Right kidney (tissue), 9 donors: ENCODE measurements at places on chromosomes 1 and 21.

DNA sequence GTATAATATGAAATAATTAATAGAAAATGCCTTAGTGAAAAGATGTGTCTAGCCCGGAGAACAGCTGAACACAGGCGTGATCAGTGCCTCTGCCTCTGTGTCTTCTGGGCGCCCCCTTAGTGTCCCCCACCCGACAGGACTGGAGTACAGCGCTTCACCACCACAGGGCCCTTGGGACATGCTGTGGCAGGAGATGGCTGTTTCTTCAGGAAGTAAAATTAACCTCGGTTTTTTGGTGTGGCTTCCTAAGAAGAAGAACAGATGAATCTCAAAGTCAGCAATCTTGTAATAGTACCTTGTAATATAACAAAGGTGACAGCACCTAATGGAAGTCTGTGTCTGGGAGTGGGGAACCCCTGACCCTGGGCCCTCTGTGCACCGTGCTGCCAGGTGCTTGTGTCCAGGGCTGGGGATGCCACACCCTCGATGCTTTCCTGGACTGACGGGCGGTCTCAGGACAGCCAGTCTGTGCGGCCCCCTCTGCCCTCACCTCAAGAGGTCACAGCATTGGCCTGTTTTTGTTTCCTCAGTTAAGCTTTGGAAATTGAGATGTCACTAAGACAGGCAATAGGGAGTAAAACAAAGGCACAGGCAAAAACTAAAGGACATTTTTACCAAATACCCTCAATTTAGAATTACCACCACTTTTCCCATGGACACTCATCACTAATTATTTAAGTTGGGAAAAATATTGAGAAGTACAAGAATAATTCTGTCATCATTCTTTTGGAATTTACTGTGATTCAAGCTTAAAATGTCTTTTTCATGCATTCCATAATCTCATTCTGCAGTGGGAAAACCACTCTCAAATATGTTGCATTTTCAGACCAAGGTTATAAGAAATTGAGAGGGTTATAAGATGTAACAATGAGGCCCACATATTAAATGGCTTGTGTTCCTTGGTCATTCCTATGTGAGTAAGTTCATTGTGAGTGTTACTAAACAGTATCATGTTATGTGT lies 79.3 kb downstream of the ADARB1 start:
- no peak for DNase-seq

DNA sequence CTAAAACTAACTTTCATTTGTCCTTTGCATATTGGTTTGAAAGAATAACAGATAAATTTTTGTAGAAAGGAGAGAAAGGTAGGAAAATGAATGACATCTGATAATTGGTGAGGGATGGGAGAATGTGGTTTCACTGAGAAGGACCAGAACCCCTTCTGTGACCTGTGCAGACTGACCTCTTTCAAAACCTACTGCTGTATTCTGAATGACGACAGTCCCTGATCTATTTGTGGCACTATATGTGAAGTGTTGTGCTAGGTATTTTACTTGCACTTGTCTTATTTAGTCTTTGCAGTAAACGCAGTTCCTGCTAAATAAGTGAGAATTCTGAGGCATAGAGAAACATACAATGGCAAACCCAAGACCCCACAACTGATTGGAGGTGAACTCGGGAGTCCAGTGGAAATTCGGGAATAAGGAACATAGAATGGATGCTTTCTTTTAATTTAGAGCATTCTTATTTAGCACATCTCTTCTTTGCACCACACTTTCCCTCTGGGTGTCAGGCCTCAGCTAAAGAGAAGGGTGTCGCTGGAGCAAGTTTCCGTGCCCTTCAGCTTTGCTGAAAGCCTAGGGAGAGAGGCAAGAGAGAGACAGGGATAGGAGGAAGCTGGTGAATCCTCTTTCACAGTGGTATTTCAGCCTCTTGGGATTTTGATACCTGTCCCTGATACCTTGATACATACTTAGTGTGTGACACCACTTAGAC lies 230.2 kb downstream of the PAPPA2 start:
- no peak for DNase-seq

DNA sequence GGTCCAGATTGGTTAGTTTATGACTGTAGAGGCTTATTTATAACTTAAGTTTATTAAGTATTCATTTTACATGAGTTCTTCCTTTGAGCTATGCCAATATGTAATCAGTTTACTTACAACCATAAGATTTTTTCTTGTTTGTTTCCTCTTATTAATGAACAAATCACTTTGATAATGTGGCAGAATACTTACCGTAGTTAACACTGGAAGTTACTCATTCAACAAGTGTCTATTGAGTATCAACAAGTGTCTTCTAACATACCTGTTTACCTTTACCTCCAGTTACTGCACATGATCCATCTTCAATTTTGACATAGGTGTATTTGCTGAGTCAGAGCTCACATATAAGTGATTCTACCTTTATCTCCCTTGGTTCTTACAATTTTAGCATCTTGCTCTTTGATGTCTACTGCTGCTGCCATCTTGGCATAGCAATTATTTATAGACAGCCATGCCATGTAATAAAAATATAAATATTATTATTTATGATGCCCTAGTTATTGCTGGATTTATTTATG lies 205.7 kb downstream of the NCAM2 start:
- no peak for DNase-seq

DNA sequence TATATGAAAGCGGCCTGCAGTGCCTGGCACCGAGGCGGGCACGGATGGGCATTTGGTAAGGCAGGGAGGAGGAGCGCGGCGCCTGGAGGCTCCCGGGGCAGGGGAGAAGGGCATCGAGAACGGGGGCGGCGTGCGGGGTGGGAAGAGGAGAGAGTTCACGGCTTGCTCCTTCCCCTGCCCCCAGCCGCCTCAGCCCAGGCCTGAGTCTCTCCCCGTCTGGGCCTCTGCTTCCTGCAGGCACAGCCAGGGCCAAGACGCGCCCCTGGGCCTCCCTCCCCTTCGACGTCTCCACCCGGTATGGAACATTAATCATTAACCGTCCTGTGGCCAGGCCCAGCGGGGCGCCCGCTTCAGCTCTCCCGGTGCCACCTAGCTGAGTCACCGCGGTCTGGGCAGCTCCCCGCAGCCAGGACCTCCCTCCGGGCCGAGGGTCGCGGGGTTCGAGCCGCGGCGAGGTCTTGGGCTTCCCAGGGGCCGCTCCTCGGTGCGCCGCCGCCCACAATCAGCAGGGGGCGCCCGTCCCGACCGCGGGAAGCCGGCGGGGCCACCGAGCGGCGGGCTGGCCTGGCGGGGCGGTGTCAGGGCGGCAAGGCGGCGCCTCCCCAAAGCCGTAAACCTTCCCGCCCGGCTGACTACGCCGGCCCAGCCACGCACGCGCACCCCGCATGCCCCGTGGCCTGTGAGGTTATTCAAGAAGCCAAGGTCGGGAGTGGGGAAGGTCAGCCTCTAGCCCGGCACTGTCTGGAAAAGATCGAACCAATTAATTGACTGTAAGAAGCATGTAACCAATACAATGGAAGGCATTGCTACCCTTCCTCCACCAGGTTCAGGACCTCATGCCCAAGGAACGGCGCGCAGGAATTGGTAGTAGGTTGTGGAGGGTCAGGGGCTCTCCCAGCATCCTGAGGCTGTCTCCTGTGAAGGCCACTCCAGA lies 23.4 kb upstream of the RD3 start:
- DNase-seq, result peak; percentile 90

DNA sequence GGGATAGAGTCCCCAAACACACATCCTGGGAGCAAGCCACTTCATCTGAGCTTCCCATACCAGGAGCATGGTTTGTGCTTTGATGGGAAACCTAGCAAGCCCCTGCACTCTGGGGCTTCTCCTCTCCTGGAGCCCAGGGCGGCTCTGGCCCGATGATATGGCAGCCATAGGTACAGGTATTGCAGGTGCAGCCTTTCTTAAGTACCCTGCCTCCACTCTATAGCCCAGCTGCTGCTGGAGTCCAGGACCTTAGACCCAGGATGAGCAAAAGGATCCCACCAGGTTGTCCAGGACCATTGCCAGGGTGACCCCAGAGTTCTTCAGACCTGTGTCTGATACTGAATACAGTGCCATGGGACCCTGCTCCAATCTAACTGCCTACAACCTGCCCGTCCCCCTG lies 4.2 kb downstream of the C1orf226 start:
- DNase-seq, result no peak

GRCh38 chr1:29853716-29854330 lies 617.5 kb downstream of the PTPRU start:
- no peak for DNase-seq

GRCh38 chr1:220347654-220348175 lies 75.5 kb upstream of the RAB3GAP2 start:
- DNase-seq, result no peak

DNA sequence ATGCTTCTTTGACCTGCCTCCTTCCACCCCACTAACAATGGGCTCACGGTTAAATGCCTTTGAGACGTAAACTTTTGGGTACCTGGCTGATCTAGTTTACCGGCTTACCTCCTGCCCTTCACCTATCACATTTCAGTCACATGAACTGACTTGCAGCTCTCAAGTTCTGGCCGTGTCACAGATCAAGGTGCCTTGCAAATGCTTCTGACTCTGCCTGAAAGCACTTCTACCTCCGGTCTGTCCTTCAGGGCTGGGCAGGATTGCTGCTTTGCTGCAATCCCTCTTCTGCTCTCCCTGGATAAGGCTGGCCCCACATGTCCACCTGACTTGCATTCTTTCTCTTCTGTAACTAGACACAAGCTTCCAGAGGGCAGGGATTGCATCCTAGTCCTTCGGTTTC lies 69.0 kb downstream of the GRIK1 start:
- no peak for DNase-seq

- DNase-seq, result no peak
Observed at GRCh38 chr1:54678776-54679643, 36.7 kb upstream of the TTC4 start.

- no peak for DNase-seq
Observed at GRCh38 chr1:55604749-55605148, 389.6 kb upstream of the USP24 start.

DNA sequence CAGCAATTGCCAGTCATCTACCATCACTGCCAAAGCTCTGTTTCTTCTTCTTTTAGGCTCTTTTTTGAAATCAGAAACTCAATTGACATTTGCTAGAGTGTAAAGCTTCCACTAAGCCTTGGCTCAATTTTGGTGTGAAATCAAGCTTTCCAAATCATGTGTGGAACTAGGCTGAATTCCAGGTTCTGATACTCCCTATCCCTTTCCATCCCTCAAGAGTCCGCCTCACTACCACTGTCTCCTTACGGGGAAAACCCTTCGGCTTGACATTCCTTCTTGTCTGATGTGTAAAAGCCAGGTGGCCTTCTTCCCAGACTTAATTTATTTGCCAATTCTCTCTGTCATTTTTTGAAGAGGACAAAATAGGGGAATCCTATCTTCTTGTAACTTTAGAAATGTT lies 47.2 kb upstream of the PRMT6 start:
- no peak for DNase-seq

GRCh38 chr21:45994759-45995685 lies 13.5 kb downstream of the COL6A1 start:
- no peak for DNase-seq

GRCh38 chr1:64683419-64683818 lies 61.5 kb upstream of the RAVER2 start:
- no peak for DNase-seq

GRCh38 chr1:116906812-116907211 lies 2.9 kb upstream of the PTGFRN start:
- no peak for DNase-seq

- DNase-seq, result no peak
Observed at GRCh38 chr21:38287476-38287875, 30.7 kb downstream of the KCNJ15 start.

GRCh38 chr1:33165209-33165608 lies 16.6 kb downstream of the TRIM62 start:
- DNase-seq, result no peak

DNA sequence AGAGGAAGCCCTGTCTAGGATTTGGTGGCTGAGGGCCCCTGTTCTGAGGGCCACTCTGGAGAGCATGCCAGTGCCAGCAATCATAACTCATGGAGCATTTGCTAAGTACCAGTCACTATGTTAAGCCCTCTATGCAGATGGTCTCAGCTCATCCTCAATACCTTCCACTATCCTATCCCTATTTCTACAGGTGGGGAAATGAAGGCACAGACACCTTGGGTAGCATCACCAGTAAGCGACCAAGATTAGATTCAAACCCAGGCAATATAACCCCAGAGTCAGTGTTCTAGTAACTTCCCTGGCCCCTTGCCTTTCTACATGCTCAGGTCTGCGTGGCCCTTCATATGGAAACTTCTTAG lies 7.9 kb upstream of the NBPF1 start:
- DNase-seq, result no peak

DNA sequence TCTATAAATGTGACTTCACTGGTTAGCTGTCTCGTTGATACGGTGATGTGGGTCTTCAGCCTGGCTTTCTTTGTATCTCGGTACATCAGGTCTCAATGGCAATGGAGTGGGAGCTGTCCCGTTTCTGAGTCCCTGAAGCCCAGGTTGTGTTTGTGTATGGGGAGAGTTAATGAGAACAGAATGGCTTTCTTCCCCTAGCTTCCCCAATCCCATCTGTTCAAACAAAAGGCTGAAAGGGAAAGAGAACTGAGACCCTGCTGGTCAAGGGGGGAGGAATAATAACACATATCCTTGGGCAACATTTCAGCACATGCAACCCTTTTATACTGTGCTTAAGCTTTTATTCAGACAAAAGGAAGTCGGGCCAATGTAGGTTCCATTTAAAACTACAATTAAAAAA lies 28.4 kb upstream of the CASQ2 start:
- no peak for DNase-seq

DNA sequence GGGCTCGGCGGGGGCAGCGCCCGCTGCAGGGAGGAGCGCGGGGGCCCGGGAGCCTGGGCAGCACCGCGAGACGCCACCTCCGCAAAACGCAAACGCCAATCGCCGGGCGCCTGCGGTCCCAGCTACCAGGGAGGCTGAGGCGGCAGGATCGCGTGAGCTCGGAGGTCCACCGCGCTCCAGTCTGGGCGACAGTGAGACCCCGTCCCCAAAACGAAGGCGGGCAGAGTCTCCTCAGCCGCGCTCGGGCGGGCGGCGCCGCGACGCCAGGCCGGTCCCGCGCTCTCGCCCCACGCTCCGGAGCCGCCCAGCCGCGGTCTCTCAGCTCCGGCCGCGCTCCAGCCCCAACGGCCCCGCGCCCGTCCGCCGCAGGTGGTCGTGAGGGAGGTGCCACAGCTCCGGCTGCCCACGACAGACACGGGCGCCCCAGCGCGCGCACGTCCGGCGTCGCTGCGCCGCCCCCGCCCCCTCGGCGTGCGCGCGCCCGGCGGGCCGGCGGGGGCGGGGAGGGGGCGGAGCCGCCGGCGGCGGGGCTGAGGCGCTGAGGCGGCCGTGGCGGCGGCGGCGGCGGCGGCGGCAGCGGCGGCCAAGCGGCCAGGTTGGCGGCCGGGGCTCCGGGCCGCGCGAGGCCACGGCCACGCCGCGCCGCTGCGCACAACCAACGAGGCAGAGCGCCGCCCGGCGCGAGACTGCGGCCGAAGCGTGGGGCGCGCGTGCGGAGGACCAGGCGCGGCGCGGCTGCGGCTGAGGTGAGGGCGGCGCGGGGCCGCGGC lies at the start of gene ADARB1:
TSS of gene ADARB1 (plus strand) at position 533 of the 770 bp plus-strand sequence. CDS start 97,077 bp downstream, outside the sequence.
- DNase-seq, result peak; percentile 80

- DNase-seq, result no peak
Observed at GRCh38 chr1:171286032-171286705, 27.8 kb upstream of the FMO4 start.

DNA sequence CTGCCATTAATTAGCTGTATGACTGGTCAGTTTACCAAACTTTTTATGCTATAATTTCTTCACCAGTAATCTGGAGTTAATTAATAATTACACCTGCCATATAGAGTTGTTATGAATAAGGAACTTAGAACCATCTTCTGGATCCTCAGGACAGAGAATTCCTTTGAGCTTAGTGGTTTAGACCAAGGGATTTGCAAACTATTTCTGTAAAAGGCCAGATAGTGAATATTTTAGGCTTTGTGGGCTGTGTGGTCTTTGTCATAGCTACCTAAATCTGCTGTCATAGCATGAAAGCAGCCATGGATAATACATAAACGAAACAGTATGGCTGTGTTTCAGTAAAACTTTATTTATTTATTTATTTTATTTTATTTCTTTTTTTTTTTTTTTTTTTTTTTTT lies 9.0 kb downstream of the TIMM17A start:
- no peak for DNase-seq
